Natural killer cell (primary cell): ENCODE measurements at places on chromosomes 16 and 17. TPM values are rescaled to one million over a fixed set of nuclear protein-coding genes. Genes with fewer than 3 reads are reported as not detected.

DNA sequence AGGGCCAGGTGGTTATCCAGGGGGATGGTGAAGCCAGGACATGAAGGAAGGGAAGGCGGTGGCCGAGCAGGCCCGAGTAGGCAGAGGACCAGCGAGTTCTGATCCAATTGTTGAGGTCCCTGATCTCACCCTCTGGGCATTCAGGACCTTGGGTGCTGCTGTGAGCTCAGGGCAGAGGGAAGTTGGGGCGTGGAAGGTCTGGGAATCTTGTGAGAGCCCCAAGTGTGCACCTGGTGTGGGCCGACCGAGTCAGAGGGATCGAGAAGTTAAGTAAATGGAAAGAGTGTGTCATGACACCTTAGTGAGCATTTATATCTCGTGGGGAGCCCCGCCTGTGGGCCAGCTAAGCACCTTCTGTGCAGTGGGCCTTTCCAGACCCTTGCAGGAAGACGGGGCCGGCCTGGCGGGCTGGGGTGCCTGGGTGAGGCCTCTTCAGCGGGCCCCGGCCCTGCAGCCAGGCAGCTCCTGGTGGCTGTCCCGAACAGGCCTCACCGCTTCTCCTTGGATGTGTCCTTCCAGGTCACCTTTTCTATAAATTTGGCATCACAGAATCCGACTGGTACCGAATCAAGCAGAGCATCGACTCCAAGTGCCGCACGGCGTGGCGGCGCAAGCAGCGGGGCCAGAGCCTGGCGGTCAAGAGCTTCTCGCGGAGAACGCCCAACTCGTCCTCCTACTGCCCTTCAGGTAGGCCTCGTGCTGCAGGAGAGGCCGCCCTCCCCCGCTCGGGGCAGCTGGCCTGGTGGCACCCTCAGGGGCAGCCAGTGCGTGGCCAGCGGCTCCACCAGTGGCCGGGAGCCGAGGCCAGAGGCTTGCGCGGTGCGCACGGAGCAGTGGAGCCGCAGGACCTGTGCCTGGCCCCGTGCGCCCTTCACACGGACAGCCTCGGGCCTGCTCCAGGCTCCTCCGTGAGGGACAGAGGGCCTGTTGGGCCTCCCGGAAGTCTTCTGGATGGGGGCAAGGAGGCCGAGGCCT is 76.0 kb downstream of the BANP start:
- peaks cover 3% of the 10 kb centered on the region for H3K4me1 ChIP-seq
- H3K4me3 ChIP-seq: no peak overlapping the region
- no peak overlapping the region for H3K27ac ChIP-seq
- DNase-seq: no peak

GRCh38 chr16:66619534-66620428 is 15.3 kb downstream of the CMTM3 start:
- H3K4me3 ChIP-seq: no peak overlapping the region
- DNase-seq: no peak
- no peaks in the 10 kb centered on the region for H3K4me1 ChIP-seq
- H3K27me3 ChIP-seq: no peaks in the 10 kb centered on the region

GRCh38 chr16:2953706-2954627 is 10.1 kb upstream of the KREMEN2 start:
- H3K27me3 ChIP-seq: peaks cover 6% of the 10 kb centered on the region
- peaks cover 7% of the 10 kb centered on the region for H3K4me1 ChIP-seq
- H3K36me3 ChIP-seq: no peaks in the 10 kb centered on the region
- H3K4me3 ChIP-seq: no peak overlapping the region

DNA sequence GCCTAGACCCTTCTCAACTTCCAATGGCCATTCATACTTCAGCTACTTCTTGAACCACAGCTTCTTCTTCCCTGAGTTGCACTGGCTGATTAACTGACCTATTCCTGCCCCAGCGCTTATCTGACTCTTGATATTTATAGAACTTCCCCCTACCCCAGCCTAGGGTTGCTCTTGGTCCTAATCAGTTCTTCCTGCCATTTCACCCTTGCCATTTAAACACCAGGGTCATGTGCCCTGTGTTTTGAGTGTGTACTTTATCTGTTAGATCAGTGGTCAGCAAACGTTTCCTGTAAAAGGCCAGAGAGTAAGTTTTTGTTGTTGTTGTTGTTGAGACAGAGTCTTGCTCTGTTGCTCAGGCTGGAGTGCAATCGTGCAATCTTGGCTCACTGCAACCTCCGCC is 82.4 kb upstream of the COX10 start:
- DNase-seq: no peak
- H3K27ac ChIP-seq: no peak overlapping the region
- H3K36me3 ChIP-seq: no peaks in the 10 kb centered on the region
- H3K4me3 ChIP-seq: no peak overlapping the region
- H3K4me1 ChIP-seq: peaks cover 7% of the 10 kb centered on the region

Gene ZG16
- not detected for total RNA-seq

Gene HSF5
- 0.94 TPM for total RNA-seq

DNA sequence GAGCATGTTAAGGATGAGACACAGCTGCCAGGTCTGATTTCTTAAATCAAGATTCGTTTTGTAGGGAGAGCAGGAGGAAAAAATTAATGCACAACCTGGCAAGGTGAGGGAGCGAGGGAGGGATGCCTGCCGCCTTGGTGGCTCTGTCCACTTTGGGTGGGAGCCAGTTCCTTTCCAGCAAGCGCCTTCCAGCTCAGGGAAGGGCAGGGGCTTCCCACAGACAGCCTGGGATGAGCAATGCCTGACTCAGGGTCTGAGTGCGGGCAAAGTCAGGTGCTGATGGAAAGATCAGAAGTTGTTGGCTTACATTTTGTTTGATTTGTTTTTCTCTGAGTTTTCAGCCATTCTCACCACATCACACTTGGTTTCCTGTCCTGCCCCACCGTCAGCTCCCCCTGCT is 220.7 kb downstream of the ENGASE start:
- no peak overlapping the region for H3K27ac ChIP-seq
- H3K36me3 ChIP-seq: no peaks in the 10 kb centered on the region
- DNase-seq: no peak
- no peaks in the 10 kb centered on the region for H3K4me1 ChIP-seq
- H3K4me3 ChIP-seq: no peak overlapping the region

Gene OTOP2
- total RNA-seq: not detected

Gene MRPS23
- 17.3 TPM for total RNA-seq

DNA sequence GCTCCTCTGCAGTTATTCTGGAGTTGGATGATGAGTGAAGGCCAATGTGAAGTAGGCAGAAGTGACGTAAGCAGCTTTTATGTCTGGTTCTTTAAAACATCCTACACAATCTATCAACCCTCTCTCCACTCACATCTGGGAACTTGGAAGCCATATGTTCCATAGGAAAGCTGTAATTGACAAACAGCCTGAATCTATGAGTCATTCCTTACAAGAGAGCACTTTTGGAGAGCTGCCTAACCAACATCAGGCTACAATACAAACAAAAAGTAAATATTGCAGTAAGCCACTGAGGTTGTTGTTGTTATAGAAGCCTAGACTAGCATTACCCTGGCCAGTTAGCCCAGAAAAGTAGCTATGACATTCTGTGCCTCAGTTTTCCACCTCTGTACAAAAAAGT is 5.9 kb downstream of the CCL7 start:
- peaks cover 2% of the 10 kb centered on the region for H3K27me3 ChIP-seq
- H3K27ac ChIP-seq: no peak overlapping the region
- H3K36me3 ChIP-seq: no peaks in the 10 kb centered on the region
- H3K4me3 ChIP-seq: no peak overlapping the region
- H3K4me1 ChIP-seq: no peaks in the 10 kb centered on the region

Gene DNAH2
- total RNA-seq: 0.05 TPM

Gene GLP2R
- not detected for total RNA-seq

DNA sequence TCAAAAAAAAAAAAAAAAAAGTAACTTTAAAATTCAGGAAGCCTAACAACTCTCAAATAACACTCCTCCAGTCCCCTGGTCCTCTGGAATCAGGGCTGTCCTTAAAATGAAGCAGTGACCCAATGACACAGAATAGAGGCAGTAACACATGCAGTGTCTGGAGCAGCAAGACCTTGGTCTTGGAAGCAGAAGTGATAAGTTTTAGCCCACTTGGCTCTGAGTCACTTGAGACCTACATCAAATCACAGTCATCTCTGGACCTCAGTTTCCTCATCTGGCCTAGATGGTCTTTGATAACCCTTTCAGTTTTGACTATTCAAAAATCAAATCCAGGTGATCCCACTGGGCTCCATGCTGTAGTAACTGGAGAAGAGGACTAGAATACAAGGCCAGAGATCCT is 39.0 kb downstream of the LYRM1 start:
- no peaks in the 10 kb centered on the region for H3K36me3 ChIP-seq
- no peak overlapping the region for H3K27ac ChIP-seq
- no peaks in the 10 kb centered on the region for H3K27me3 ChIP-seq
- no peak for DNase-seq
- H3K4me3 ChIP-seq: no peak overlapping the region

GRCh38 chr17:64750478-64750877 is 88.4 kb upstream of the SMURF2 start:
- H3K36me3 ChIP-seq: peaks cover 42% of the 10 kb centered on the region
- no peak for DNase-seq
- no peak overlapping the region for H3K27ac ChIP-seq

DNA sequence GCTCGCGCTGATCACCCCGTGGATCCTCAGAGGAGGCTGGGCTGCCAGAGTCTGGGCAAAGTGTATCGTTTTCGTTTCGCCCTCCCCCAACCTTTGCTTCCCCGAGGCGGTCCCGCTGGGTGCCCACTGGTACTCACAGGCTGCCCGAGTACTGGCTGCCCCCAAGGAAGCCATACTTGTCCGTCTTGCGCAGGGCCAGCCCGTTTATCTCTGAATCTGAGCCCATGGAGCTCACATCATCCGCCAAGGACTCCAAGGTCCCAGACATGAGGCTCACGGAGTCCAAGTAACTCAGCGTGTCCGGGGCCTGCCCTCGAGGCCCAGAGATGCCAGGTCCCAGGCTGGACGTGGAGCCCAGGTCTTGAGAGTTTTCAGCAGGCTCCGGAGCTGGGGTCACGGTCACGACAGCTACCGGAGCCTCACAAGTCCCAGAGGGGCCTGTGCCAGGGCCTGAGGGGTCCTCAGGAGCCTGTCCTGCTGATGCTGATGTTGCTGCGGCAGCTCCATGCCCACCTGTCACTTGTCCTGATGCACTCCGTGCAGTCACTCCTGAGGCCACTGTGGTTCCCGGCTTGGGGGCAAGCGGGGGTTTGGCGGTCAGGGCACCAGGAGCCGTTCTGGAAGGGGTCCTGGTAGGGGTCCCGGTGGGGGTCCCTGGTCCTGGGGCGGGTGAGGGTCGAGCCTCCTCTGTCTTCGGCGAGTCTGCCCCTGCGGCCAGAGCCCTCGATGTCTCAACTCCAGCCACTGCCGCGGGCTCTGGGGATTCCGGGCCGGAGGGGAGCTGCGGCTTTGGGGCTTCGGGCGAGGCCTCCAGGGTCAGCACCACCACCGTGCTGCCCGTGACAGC is 980 bp downstream of the TBC1D10B start:
- H3K4me3 ChIP-seq: peak overlapping the region; percentile 64
- H3K27ac ChIP-seq: peak overlapping the region; percentile 25
- H3K27me3 ChIP-seq: no peaks in the 10 kb centered on the region
- peaks cover 13% of the 10 kb centered on the region for H3K36me3 ChIP-seq

GRCh38 chr17:3512505-3513171 is 36.8 kb downstream of the ASPA start:
- H3K27me3 ChIP-seq: no peaks in the 10 kb centered on the region
- H3K4me3 ChIP-seq: no peak overlapping the region
- H3K27ac ChIP-seq: no peak overlapping the region
- H3K36me3 ChIP-seq: no peaks in the 10 kb centered on the region
- peaks cover 22% of the 10 kb centered on the region for H3K4me1 ChIP-seq

DNA sequence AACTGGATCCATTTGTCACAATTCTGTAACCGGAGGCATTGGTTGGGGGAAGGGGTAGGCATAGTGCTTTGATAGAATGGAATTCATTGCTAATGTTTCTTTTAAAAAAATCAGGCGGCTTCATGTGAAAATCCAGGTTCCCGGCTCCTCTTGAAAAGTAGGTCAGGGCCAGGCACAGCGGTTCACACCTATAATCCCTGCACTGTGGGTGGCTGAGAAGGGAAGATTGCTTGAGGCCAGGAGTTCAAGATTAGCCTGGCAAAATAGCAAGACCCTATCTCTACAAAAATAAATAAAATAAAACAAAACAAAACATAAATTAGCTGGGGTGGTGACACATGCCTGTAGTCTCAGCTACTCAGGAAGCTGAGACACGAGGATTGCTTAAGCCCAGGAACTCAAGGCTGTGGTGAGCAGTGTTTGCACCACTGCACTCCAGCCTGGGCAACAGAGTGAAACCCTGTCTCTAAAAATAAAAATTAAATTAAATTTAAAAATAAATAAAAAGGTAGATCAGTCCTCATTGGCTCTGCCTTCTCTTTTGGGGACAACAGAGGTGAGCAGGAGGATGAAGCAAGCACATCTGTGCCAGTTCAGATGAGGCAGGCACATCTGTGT is 466.5 kb downstream of the HS3ST4 start:
- H3K27ac ChIP-seq: no peak overlapping the region
- H3K27me3 ChIP-seq: no peaks in the 10 kb centered on the region
- no peak for DNase-seq
- H3K4me1 ChIP-seq: no peaks in the 10 kb centered on the region
- H3K4me3 ChIP-seq: no peak overlapping the region

GRCh38 chr17:29584452-29585079 is 4.9 kb downstream of the GIT1 start:
- peaks cover 51% of the 10 kb centered on the region for H3K4me1 ChIP-seq
- no peak for DNase-seq
- H3K27me3 ChIP-seq: no peaks in the 10 kb centered on the region
- H3K36me3 ChIP-seq: peaks cover 21% of the 10 kb centered on the region

DNA sequence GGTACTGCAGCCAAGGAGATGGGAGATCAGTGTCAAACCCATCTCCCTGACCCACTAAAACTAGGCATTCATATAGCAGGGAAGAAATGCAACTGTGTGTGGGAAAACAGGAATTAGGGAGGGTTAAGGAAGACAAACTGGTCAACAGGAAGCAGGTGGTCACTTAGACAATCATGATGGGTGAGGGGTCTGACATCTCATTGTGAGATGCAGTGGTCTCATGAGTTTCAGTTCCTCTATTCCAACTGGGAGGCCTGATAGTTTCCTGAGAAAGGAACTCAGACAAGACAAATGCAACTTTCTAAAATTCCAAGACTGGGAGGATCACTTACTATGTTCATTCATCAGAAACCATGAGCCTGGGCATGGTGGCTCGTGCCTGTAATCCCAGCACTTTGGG is 361.4 kb upstream of the C16orf82 start:
- H3K27ac ChIP-seq: no peak overlapping the region
- no peak for DNase-seq
- no peak overlapping the region for H3K4me3 ChIP-seq
- no peaks in the 10 kb centered on the region for H3K27me3 ChIP-seq

Gene KRT12
- not detected for total RNA-seq

Gene SMARCE1
- 102 TPM for total RNA-seq

- no peak overlapping the region for H3K4me3 ChIP-seq
- no peaks in the 10 kb centered on the region for H3K36me3 ChIP-seq
- no peaks in the 10 kb centered on the region for H3K4me1 ChIP-seq
- H3K27ac ChIP-seq: no peak overlapping the region
- DNase-seq: no peak
- no peaks in the 10 kb centered on the region for H3K27me3 ChIP-seq
Measured at GRCh38 chr17:78583091-78583490, 5.9 kb upstream of the DNAH17 start.

- no peak overlapping the region for H3K4me3 ChIP-seq
- peaks cover 3% of the 10 kb centered on the region for H3K4me1 ChIP-seq
- H3K27ac ChIP-seq: no peak overlapping the region
- no peaks in the 10 kb centered on the region for H3K27me3 ChIP-seq
- no peak for DNase-seq
Measured at GRCh38 chr17:65259696-65260485, 122.7 kb downstream of the RGS9 start.

Gene UTS2R
- not detected for total RNA-seq

- H3K4me1 ChIP-seq: peaks cover 16% of the 10 kb centered on the region
- no peaks in the 10 kb centered on the region for H3K27me3 ChIP-seq
- peaks cover 48% of the 10 kb centered on the region for H3K36me3 ChIP-seq
- peak overlapping the region; percentile 83 for H3K27ac ChIP-seq
- peak overlapping the region; percentile 82 for H3K4me3 ChIP-seq
Measured at GRCh38 chr17:58005728-58006559, 1.1 kb downstream of the SRSF1 start.
